ENCODE measurements at places on chromosomes 5 and 9.

DNA sequence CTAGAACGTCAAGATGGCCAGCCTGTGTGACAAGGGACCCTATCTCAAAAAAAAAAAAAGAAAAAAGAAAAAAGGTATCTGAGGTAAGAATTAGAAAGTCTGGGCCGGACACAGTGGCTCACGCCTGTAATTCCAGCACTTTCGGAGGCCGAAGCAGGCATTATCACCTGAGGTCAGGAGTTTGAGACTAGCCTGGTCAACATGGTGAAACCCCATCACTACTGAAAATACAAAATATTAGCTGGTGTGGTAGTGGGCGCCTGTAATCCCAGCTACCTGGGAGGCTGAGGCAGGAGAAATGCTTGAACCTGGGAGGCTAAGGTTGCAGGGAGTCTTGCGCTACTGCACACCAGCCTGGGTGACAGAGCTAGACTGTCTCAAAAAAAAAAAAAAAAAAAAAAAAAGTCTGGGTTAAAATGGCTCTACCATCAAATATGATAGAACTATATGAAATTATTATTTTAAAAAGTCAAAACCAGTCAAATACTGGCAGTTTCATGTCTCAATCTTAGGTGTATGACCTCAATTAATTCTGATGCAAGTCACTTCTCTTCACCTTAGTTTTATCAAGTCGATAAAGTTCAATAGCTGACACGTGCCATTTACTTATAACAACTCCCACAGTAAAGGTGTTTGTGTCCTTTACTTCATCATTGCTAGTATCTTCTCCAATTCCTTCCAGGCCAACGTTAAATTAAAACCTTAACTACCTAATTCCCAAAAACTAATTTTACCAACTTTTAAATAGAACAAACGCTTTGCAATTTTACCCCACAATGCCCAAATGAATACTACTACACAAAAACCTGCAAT lies 1.1 kb downstream of the RPS23 start:
- no peak for DNase-seq

DNA sequence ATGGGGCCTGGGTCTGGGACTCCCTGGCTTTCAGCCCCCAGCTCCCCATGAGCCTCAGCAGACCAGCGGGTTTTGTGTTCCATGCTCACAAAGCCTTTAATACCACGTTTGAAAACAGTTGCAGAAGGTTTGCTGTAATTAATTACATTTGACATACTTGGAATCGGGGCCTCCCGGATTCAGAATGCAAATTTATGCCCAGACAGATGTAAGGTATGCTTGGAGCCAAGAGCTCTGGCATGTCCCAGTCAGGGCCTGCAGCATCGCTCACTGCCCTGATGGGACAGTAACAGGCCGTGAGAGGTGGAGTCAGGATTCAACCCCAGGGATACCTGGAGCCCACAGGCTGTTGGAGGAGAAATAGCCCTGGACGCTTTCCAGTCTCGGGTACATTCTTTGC lies 12.2 kb downstream of the ZNF618 start:
- no peak for DNase-seq

DNA sequence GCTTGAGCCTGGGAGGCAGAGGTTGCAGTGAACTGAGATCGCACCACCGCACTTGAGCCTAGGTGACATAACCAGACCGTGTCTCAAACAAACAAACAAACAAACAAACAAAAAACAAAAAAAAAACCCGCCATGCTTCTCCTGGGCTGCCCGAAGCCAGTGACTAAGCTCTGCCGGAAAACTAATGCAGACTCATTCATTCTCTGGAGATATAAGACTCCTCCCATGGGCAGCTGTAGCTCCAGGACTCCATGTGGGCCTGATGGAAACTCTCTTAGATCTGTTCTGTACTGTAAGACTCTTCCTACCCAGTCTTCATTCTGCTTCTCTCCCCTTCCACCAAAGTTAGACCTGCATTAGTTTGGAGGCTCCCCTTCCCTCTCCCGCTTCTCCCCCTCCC lies 11.1 kb downstream of the GLDC start:
- no peak for DNase-seq

- DNase-seq = peak; percentile 68
Measured at GRCh38 chr5:133824661-133825254, 143.7 kb downstream of the C5orf15 start.

- DNase-seq = no peak
Measured at GRCh38 chr9:123322273-123323195, 33.5 kb upstream of the CRB2 start.

DNA sequence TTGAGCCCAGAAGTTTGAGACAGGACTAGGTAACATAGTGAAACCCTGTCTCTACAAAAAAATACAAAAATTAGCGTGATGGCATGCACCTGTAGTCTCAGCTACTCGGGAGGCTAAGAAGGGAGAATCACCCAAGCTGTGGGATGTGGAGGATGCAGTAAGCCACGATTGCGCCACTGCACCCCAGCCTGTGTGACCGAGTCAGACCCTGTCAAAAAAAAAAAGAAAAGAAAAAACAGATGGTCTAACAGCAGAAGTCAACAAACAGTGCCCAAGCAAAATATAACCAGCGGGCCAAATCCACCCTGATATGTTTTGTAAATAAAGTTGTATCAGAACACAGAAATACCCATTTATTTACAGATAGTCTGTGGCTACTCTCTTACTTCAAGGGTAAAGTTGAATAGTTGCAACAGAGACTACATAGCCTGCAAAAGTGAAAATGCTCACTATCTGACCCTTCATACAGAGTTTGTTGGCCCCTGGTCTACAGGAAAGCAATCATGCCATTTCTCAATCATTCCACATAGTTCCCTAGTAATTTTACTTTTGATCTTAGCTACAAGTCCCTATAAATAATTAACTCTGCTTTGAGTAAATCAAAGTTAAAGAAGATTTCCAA lies 383.7 kb downstream of the TLE1 start:
- no peak for DNase-seq
